Activated CD4-positive, alpha-beta T cell treated with anti-CD3 and anti-CD28 coated beads, Interleukin-2, amount 50 U/mL, for 24 hours (primary cell): ENCODE measurements at places on chromosomes 13 and 19.

DNA sequence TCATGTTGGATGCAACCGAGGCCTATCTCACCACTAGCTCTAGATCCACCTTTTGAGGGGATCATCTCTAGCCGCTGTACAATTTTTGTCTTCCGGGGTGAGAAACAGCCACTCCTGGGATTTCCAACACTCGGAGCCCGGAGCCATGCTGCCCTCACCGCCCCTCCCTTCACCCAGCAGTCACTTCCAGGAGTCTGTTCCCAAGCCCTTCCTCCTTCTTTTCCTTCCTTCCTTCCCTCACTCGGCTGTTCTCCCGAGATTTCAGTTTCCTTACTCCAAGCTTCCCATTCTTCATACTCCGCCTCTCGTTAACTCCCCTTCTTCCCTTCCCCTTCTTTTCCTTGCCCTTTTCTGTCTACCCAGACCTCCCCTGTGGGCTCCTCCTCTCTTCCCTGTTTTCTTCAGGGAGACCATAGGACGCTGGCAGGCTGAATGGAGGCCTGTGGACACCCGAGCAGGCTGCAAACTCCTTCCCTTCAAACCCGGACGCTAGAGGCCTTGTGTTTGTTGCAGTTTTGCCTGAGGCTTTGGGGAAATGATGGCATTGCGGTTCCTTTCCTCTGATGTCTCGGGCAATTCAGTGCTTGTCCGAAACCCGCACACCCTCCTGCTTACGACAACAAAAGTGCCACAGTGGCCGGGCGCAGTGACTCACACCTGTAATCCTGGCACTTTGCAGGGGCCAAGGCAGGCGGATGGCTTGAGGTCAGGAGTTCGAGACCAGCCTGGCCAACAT is 96.0 kb downstream of the CAB39L start:
- no peak for DNase-seq

DNA sequence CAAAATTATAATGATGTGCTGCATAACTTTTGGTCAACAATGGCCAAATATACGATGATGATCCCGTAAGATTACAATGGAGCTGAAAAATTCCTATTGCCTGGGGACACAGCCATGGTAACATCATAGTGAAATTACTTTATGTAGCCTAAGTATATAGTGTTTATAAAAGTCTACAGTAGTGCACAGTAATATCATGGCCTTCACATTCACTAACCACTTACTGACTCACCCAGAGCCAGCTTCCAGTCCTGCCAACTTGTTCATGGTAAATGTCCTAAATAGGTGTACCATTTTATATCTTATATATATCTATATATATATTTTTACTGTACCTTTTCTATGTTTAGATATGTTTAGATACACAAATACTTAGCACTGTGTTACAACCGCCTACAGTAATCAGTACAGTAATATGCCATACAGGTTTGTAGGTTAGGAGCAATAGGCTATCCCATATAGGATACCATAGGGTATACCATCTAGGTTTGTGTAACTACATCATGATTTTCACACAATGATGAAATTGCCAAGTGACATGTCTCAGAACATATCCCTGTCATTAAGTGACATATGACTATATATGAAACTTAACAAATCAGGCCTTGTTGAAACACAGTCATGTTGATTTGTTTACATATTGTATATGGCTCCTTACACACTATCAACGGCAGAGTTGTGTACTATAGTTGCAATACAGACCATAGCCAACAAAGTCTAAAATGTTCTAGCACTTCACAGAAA is 23.7 kb downstream of the DIS3 start:
- no peak for DNase-seq

GRCh38 chr19:46975925-46976782 is 43.5 kb upstream of the NPAS1 start:
- DNase-seq: no peak

DNA sequence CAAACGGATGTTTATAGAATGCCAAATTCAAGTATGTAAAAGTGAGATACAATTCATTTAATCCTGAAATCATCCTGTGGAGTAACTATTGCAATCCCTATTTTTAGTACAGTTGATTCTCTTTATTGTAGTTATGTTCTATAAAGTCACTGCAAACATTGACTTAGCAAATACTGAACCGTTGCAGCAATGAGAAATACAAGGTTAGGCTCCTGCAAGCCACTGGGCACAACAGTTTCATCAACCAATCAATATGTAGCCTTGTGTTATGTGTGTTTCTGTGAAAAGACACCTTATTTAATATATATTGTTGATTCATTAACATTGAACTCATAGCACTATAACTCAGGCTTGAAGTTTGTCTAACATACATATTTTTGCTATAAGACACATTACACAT is 174.4 kb downstream of the DCT start:
- DNase-seq: no peak
